M059J (cell line): ENCODE measurements at places on chromosomes 2 and 18. TPM values are rescaled to one million over a fixed set of nuclear protein-coding genes. Genes with fewer than 3 reads are reported as not detected.

GRCh38 chr2:232061265-232061664, 99.8 kb downstream of the DIS3L2 start:
- no peak for DNase-seq

DNA sequence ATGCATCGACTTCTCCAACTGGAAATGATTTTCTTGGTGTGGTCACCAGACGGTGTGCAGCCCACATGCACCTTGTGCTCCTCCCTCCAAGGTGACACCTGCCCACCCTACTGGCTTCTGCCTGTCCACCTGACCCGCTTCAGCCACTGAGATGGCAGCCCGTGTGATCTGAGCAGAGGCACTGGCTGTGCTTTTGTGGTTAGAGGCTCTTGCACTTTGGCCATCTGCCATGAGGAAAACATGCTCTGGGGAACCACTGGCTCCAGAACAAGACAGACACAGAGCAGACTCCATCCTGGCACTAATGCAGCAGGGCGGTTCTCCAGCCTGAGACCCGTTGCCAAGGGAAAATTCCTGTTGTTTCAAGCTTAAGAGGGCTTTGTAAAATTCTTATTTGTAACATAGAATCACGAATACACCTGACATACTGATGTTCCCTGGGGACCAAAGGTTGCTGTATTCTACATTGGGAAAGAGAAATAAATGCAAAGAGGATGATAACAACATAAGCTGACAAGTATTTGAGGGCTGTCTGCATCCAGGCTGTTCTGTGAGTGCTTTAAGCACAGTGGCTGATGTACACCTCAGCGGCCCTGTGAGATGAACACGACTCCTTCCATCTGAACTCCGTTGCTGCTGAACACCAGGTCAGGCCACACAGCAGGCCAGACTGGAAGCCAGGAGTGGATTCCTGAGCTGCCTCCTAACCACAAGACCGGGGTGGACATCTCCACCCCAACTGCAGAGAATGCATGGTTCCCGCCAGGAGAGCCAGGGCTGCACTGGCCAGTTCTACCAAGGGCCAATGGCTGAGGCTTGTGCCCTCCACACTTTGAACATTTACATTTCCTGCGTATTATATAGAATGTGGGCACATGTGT, 820.4 kb downstream of the GALR1 start:
- DNase-seq = peak; percentile 2

- no peak for DNase-seq
Observed at GRCh38 chr2:47237375-47238334, 82.5 kb upstream of the STPG4 start.

- no peak for DNase-seq
Observed at GRCh38 chr2:6986301-6986911, 69.2 kb downstream of the RNF144A start.

- DNase-seq = peak; percentile 58
Observed at GRCh38 chr18:55406451-55406991, 181.5 kb downstream of the TCF4 start.

- no peak for DNase-seq
Observed at GRCh38 chr2:2901384-2902345, 476.0 kb downstream of the EIPR1 start.

DNA sequence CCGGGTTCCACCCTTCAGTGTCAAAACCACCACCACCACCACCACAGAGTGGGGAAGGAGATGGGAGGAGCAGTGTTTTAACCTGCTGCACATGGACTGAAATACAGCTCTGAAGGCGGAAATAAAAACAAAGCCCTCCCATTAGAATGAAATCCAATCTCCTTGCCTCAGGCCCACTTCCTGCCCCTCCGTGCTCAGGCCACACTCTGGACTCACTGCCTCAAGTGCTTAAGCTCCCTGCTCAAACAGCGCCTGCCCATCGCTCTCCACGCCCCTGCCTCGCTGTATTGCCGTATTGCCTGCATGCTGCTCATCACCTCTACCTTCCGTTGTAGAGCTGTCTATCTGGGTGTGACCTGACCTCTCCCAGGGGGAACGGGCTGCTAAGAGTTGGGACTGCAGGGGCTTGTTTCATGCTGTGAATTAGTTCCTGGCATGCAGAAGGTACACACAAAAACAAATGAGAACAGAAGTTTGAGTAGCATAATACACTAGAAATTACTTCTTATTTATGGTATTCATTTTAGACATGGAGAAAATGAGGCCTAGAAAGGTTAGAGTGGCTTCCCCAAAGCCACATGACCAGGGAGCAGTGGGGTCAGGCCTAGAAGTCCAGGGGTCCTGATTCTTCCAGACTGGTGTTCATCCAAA, 31.6 kb upstream of the NEB start:
- DNase-seq = no peak

- no peak for DNase-seq
Observed at GRCh38 chr2:47301277-47301618, 101.7 kb upstream of the MSH2 start.

DNA sequence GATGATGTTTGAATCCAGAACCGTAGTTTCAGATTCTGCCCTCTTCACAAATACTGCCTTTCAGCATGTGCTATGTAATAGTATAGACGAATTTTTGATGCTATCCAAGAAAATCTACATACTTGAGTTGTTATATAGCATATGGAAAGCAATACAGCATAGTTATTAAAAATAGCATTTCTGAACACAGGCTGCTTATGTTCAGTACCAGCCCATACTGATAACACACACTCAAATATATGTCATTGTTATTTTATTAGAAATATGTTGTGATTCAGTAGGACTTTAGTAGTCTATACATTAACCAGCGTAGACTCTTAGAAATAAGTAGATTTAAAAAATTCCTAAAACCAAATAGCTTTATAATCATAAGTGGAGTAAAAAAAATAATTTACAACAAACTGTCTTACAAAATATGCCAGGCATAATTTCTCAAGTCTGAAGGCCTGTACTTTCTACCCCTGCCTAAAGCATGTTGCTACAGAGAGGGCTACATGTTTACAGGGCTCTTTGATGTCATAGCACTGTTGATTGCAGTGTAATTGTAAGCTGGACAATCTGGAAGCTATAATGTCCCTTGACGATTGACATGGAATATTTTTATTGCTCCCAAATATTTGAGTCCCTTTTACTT, 86.3 kb downstream of the ASXL3 start:
- DNase-seq = no peak

DNA sequence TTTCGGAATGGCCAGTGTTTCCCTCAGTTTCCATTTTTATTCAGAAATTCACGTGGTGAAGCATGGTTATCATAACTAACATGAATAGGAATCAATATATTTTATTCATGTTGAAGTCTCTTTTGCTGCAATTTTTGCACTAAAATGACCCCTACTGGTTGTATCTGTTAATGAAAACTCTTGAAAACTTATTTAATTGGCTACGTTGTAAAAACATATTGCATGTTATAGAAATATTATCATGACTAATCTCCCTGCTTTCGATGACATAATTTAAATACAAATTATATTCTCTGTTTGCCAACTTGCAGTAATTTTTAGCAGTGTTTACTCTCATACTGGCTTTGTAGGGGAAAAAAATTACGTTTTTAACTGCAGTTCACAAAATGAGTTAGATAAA, 3.5 kb downstream of the CRIM1 start:
- no peak for DNase-seq

DNA sequence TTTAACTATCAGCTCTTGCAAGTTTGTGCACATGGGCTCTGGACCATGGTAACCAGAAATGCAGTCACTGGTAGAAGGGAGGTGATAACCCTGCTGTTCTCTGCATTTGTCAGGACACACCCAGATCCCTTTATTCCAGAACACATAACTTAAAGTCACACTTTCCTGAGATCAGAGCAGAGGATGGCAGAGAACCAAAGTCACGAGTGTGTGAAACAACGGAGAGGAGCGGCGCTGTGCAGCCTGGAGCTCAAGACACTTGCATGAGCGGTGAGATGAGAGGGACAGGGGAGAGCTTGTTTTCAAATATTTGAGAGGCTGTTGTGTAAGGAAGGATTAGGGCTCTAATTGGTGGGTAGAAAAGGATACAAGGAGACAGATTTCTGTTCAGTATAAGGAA, 43.3 kb upstream of the AAK1 start:
- DNase-seq = no peak

DNA sequence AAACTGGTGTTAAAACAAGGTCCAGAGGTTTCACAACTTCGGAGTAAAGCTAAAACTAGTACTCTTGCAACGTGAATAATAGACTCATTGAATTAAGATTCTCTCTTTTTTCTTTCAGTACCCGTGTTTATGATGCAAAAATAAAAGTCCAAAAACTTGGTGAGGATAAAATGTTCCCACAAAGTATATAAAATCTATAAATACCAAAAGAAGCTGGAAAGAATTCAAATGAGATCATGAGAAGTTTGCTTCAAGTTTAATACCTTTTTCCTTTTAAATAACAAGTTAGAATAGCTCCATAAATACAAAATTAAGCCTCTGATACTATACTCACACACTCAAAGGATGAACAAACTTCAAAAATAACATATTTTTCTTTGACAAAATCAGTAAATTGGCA, 34.0 kb downstream of the METTL4 start:
- DNase-seq = no peak

- no peak for DNase-seq
Observed at GRCh38 chr2:17940091-17940630, 61.7 kb downstream of the KCNS3 start.

- peak; percentile 90 for DNase-seq
Observed at GRCh38 chr2:9752441-9753275, 90.6 kb upstream of the TAF1B start.

DNA sequence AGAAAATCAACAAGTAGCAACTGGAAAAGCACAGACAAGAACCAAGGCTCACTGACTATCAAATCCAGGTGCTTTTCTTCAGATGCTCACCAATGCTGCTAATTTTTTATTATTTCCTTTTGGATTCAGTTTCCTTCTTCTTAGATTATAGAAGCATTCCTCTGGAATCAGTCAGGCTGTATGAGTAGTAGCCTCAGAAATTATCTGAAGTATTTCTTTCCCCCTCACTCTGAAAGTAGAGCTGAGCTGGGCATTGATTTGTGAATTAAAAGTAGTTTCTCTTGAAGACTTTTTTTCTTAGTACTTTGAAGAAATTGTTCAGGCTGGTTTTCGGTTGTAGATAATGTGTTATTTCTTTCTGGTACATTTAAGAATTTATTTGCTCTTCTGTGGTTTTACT, 273.7 kb downstream of the NOL4 start:
- no peak for DNase-seq

DNA sequence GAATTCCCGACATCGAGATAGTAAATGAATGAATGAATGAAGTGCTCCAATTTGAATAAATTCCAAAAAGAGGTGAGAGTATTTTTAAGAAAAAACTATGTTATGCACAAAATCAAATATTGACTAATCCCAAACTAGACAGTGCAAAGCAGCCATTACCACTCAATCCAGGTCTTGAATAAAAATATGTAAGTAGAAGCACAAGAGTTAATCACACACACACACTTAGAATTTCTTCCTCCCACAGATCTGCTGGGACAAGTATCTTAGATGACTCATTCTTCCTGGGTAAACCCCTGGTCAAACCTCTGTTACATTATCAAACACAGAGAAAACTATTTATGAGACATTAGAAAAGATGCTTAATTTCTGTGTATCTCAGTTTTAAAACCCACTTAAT, 102.0 kb downstream of the PLA2R1 start:
- peak; percentile 81 for DNase-seq

Gene CFC1
- total RNA-seq = not detected in 2 replicates

Gene EPB41L3
- total RNA-seq = 2.7 and 4.1 TPM in 2 replicates

Gene KANSL1L
- 7.3 and 11.2 TPM in 2 replicates for total RNA-seq

Gene PKDCC
- total RNA-seq = 4.1 and 5.4 TPM in 2 replicates
